T-helper 9 cell (primary cell): ENCODE measurements at places on chromosomes 1 and 21.

- no peak for DNase-seq
Measured at GRCh38 chr1:233629305-233629935, 15.5 kb downstream of the KCNK1 start.

- DNase-seq: no peak
Measured at GRCh38 chr1:192158181-192158580, at the start of gene RGS18. RGS18 (plus strand) TSS chr1:192158462; CDS start chr1:192158638, 176 bp downstream.

- no peak for DNase-seq
Measured at GRCh38 chr1:172940174-172940855, 110.4 kb downstream of the TNFSF18 start.

DNA sequence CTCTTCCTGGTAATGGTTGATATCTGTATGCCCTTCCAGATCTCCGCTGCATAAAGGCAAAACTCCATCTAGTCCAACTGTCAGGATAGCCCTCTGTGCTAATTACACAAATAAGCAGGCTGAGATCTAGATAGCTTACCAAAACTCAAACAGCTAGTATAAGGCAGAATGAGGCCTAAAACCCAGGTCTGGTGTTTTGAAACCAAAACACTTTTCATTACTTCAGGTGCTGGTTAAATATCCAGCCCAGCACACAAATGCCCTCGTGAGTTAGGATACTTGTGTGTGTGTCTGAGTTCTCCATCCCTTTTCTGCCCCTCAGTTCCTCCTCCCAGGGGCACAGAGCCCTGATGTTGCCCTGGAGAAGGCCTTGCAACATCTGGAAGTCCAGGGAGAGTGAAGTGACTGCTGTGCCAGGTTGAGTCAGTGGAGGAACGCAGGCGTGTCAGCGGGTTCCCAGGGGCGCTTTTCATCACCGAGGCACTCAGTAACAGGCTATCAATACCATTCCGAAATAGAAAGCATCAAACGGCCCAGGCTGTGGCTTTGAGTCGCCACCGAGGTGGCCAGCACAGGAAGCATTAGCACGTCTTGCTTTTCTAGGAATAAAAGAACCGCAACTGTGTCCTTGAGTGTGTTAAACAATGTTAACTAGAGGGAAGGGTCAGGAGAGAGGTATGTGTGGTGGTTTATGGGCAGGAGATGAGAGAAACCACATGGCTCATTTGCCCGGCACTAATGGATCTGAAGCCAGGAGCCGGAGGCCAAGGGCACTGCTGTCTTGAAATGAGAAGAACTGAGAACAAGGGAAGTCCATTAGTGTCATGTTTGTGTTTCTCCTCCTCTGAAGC lies 90.7 kb upstream of the WLS start:
- DNase-seq: no peak

GRCh38 chr21:27406300-27407009 lies 439.6 kb upstream of the ADAMTS5 start:
- DNase-seq: no peak

DNA sequence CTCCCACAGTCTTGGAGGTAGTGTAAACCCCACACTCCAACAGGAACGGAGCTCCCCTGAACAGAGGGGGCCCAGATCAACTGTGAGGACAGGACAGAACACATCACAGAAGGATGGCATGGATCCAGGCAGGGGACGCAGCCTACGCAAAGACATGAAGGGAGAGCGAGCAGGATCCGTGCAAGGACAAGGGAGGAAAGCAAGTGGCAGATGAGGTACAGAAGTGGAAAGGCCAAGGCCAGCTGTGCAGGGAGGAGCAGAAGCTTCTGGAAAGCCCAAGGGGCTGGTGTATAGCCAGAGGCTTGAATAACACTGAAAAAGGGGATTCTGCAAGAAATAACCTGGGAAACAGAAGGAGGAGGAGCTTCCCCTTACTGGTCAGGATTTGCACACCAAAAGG lies 81.2 kb downstream of the SIPA1L2 start:
- no peak for DNase-seq

DNA sequence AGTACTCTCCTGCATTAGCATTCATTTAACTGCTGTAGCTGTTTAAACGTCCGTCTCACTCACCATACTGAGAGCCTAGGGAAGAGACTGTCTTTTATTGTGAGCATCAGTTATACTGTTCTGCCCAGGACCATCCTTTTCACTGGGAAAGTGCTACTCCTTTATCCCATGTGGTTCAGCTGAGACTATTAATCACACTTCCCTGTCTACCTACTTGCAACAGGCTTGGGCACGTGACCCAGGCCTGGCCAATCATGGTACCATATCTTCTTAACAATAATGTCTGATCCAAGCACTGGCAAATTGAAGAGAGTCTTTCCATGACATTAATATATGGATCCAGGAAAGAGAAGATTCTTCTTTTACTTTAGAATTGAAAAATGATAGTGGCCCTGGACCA lies 108.1 kb downstream of the TM2D1 start:
- no peak for DNase-seq

GRCh38 chr1:83064589-83065242 lies 934.2 kb downstream of the TTLL7 start:
- no peak for DNase-seq

DNA sequence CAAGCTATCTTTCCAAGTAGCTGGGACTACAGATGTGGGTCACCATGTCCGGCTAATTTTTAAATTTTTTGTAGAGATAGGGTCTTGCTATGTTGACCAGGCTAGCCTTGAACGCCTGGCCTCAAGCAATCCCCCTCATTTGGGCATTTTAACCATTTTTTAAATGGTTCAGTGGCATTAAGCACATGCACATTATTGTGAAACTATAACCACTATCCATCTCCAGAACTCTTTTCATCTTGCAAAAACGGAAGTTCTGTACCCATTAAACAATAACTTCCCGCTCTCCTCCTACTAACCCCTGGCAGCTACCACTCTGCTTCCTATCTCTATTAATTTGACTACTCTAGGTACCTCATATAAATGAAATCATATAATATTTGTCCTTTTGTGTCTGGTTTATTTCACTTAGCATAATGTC lies 4.8 kb upstream of the IL6R start:
- no peak for DNase-seq

DNA sequence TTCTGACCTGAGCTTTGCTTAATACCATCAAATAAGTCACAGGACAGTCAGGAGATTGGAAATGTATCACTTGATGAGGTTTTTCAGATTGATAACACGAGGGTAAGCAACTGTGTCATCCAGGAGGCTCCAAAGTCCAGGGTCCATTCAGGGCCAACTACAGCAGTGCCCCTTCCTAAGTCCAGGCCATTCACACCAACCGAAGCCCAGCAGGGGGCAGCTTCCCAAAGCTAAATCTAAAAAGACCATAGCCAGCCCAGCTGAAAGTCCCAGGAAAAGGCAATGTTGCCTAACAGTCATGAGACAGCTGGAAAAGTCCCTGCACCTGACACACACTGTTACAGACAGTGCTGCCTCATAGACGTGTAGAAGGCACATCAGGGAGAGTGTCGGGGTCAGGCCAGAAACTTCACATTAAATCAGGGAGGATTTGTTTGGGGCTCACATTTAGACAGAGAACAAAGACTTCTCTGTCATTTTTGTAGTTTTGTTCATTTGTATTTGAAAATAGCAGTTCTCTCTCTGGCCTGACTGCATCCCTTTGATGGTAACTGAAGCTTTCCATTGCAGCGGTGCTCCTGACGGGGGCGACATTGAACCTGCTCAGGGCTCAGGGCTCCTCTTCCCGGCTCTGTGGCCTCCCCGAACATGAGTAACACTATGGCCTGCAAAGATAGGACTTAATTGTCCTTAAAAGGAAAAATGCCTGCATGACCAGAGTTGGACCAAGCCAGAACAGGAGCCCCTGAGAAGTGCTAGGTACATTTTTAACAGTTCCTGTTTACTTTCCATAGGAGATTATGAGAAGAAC lies 200.4 kb downstream of the NRIP1 start:
- no peak for DNase-seq

DNA sequence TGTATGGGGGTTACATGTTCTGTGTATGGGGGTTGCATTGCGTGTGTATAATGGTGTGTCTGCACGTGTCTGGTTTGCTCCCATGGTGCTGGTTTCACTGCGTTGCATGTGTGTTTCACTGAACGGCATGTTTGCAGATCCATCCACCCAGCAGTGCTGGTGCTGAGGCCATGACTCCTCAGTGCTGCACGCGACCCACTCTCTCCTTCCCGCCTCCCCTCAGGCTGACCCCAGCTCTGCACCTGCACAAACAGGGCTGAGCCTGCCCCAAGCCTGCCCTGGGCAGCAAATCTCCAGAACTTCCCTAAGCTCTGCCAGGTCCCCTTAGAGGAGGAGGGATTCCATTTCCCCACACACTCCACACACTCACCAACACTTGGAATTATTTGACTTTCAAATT lies 18.7 kb downstream of the ACTRT2 start:
- no peak for DNase-seq

GRCh38 chr1:234018816-234019215 lies 114.3 kb downstream of the SLC35F3 start:
- no peak for DNase-seq

DNA sequence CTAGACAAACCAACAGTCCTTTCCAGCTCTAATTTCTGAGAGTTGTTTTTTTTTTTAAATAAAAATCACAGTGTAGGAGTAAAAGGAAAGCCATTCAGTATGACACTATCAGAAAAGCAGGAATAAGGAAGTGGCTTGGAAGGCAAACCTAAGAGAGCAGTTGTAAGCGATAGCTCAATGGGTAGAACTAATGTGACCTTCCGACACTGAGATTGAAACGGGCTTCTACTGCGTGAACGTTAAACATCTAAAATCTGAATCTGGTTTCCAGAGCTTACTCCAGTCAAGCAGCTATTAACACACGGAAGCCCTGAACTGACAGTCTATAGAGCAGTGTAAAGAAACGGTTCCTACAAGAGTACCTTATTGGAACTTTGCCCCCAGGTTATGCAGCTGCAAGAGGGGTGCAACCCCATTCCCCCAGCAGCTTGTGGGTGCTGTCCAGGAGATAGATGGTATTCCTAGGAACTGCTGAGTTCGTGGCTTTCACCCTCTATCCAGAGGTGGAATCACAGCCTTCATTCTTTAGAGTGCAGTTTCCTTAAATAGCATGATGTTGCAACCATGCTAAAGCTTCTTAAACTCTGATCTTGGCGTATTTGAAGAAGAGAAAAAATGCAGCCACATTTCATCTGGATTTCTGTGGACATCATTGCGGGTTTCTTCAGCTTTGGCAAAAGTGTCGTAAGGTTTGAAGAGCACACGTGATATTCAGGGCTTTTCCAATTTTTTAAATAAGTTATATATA lies 3.3 kb upstream of the IRF2BP2 start:
- no peak for DNase-seq

DNA sequence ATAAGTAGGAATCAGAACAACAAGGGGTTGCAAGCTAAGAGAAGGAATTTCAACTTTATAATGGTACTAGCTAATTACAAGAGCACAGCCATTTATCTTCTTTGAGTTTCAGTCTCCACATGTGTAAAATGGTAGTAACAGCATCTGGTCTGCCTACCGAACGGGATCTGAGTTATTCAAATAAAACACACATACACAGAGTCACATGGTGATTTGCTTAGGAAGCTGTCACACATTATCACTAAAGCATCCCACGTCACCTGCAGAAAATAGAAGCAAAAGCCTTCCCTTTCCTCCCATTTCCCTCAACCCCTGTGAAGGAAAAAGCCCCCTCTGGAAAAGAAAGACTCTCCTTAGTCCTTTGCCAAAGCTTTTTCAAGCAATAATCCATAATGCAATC lies 389.7 kb downstream of the OMA1 start:
- no peak for DNase-seq

DNA sequence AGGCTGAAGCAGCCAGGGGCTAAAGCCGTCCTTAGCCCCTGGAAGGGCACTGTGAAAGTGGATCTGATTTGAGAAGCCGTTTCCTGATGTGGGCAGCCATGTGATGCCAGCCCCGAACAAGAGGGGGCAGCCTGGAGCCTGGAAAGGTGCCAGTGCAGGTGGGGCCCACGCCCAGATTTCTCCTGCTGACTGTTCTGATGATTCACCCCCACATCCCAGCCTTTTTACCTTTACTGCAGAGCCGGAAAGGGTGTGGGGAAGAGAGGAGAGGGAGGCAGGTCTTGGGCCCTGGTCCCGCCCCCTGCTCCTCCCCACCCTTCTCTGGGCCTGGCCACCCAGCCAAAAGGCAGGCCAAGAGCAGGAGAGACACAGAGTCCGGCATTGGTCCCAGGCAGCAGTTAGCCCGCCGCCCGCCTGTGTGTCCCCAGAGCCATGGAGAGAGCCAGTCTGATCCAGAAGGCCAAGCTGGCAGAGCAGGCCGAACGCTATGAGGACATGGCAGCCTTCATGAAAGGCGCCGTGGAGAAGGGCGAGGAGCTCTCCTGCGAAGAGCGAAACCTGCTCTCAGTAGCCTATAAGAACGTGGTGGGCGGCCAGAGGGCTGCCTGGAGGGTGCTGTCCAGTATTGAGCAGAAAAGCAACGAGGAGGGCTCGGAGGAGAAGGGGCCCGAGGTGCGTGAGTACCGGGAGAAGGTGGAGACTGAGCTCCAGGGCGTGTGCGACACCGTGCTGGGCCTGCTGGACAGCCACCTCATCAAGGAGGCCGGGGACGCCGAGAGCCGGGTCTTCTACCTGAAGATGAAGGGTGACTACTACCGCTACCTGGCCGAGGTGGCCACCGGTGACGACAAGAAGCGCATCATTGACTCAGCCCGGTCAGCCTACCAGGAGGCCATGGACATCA lies at the start of gene SFN:
Gene SFN, plus strand, starts transcription at position 369 of the 904 bp plus-strand sequence. Its CDS starts 64 bp downstream, at position 433.
- DNase-seq: peak; percentile 29

GRCh38 chr1:40901886-40902852 lies 40.0 kb upstream of the CITED4 start:
- DNase-seq: no peak

DNA sequence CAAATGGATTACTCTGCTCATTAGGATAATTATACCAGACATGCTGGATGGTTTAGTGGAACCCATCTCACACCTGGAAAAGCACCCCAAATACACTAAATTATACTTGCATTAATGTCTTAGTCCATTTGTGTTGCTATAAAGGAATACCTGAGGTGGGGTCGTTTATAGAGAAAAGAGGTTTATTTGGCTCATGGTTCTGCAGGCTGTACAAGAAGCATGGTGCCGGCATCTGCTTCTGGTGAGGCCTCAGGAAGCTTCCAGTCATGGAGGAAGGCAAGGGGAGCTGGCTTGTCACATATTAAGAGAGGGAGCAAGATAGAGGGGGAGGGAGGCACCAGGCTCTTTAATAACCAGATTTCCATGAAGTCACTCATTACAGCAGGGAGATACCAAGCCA lies 95.6 kb downstream of the MT1HL1 start:
- DNase-seq: no peak

GRCh38 chr1:228825041-228825440 lies 89.8 kb downstream of the RHOU start:
- DNase-seq: no peak

- DNase-seq: no peak
Measured at GRCh38 chr1:197776351-197777105, 1.2 kb upstream of the DENND1B start.
